AG08395 (cell line): ENCODE measurements at places on chromosomes 16 and 17.

DNA sequence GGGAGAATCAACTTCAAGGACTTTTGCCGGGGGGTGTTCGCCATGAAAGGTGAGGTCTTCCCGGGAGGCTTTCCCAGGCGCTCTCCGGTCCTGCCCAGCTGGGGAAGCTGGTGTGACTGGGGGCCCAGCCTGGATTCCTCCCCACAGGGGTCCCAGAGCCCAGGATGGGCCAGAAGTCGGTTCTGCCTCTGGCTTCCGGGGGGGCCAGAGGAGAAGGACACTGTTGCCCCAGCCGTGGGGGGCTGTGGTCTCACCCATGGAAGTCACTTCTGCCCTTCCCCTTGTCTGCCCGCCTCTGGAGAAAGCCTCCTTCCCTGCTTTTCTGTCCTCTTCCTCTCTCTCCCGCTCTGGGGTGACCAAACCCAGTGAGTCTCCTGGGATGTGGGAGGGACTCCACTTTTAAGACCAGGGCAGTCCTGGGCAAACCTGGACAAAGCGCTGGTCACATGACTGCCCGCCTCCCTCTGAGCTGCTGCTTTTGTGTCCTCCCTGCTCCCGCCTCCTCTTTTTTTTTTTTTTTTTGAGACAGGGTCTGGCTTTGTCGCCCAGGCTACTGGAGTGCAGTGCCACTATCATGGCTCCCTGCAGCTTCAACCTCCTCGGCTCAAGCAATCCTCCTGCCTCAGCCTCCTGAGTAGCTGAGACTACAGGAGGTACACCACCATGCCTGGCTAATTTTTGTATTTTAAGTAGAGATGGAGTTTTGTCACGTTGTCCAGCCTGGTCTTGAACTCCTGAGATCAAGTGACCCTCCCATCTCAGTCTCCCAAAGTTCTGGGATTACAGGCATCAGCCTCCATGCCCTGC, 40.6 kb downstream of the RAB11FIP4 start:
- no peak for DNase-seq

GRCh38 chr17:63993368-63993985, 4.7 kb upstream of the PRR29 start:
- no peak for DNase-seq

GRCh38 chr17:49387498-49388289, 25.6 kb upstream of the ZNF652 start:
- DNase-seq: no peak

- DNase-seq: no peak
These were observed 410.5 kb downstream of the WWOX start for GRCh38 chr16:78509965-78510364.

DNA sequence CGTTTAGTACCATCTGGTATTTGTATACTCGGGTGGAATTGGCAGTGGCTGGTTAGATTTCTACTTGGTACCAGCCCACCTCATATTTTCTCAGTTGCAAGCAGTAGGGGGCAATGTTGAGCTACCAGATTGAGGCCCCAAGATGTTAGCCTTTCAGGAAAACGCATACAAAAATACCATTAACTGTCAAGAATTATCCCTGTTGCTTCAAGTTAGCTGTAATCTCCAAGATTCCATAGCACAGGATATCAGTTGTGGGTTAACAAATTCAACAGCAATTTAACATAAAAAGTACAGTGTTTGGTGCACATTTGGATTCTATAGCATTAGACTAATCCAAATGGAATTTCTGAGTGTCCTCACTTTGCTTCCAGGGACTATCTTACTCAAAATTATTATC, 188.2 kb downstream of the FTO start:
- peak; percentile 67 for DNase-seq

- DNase-seq: no peak
These were observed 77.1 kb downstream of the SDK2 start for GRCh38 chr17:73566905-73567782.

GRCh38 chr16:53741546-53741945, 37.6 kb downstream of the FTO start:
- DNase-seq: no peak

DNA sequence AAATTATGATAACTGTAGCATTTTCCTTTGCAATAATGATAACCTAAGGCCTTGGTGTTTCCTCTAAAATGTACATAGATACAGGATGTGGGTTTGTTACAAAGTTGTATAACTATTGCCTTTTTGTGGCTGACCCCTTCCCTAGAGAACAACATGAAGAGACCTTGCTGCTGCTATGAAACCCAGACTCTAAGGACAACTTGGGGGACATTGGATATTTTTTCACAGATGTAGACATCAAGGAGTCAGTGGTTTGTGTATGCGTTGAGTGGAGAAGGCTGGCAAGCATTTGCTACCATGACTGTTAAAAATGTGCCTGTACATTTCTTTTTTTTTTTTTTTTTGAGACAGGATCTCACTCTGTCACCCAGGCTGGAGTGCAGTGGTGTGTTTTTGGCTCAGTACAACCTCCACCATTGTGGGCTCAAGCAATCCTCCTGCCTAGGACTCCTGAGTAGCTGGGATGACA, 12.3 kb downstream of the HMOX2 start:
- no peak for DNase-seq

DNA sequence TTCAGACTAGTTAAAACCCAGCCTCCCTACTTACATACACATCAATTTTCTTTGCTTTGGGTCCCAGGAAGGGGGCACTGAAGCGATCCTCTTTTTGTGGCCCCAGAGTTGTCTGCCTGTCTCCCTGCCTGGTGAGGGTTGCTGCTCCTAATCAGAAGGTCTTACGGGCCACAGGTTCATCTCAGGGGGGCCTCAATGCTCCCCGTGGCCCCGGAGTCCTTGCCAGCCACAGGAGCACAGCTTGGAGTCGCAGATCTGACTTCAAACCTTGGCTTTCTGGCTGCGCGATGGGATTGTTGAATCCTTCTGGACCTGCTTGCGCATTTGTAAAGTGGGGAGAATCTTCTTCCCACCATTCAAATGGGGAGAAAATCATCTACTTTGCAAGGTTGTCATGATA, 44.8 kb upstream of the MYH10 start:
- DNase-seq: no peak

DNA sequence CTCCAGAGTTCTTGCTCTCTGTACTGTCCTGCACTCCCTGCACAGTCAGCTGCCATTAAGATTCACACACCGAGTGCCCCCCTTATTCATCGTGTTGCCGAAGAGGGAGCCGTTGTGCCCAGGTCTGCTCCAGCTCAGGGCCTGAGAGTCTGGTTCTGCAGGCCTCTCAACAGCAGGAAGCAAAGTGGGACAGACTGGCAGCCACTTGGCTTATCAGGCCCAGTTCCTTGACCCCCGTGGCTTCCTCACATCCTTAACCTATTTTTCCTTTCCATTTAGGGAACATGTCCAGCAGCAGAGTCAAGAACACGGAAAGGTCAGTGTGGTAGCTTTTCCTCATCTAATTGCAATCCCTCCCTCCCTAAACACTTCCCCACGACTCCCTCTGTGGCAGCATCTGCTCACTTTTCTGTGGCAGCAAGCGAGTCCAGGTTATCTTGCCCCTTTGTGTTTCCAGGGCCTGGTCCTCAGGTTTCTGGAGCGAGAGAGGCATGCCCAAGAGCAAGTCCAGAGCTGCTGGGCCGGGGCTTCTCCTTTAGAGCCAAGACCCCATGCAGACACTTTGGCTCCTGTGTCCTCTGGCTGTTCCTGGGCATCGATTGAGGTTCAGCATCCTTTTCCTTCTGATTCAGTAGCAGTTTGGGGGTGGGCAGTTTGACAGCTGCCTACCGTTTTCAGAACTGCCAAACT, 22.1 kb upstream of the ADAM11 start:
- no peak for DNase-seq

- peak; percentile 79 for DNase-seq
These were observed 506 bp downstream of the CAMKK1 start for GRCh38 chr17:3892095-3892998.
